NCI-H1105 (cell line): ENCODE measurements at places on chromosomes 11 and 22.

GRCh38 chr11:63874511-63874910 lies 35.6 kb downstream of the MARK2 start:
- no peak for DNase-seq

DNA sequence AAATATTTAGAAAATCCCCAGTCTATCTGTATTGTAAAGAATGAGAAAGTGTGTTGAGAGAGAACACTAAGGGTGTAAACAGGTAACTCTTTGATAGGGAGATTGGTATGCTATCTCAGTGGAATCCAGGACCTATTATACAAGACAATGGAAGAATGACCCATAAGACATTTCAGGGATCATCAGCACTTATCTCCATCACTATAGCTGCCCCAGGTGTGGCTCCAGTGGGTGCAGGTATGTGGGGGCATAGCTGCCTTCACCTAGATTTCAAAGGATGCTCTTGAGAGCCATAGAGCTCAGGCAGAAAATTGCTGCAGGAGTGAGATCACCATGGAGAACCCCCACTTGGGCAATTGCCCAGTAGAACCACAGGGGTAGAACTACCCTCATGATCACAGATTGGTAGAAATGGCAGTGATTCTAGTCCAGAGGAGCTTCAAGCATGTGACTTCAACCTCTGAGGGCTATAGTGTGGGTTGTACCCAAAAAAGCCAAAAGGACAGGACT lies 252.3 kb upstream of the TBCEL start:
- no peak for DNase-seq

- DNase-seq, result no peak
Observed at GRCh38 chr11:115590254-115590653, 86.0 kb upstream of the CADM1 start.

DNA sequence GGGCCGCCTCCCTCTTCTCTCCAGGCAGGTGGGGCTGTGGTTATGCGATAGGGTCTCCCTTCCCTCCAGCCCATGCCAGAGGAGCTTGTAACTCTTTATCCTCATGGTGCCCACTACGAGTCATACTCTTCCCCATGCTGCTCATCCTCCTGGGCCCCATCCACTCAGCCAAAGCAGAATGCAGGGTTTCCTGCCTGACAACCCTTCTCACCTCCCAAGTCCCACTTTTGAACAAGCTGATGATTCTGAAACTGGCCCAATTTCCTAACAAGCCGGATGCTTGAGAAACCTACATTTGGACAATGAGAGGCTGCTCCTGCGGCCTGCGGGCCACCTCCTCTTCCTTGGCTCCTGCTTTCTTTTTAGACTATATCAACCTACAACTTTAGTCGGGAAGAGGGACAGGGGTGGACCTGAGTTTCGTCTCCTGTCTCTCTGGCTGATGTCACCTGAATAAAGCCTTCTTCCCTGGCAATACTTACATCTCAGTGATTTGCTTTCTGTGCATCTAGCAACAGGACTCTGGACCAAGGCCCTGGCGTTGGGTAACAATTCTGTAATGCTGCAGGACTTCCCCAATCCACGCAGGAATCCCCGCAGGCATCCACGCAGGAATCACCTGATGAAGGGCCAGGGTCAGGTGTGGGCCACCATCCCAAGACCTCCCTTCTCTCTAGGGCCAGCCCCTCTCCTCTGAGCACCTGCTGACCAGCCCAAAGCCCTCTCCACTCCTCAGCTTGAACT lies 1.5 kb upstream of the NDUFS8 start:
- no peak for DNase-seq

DNA sequence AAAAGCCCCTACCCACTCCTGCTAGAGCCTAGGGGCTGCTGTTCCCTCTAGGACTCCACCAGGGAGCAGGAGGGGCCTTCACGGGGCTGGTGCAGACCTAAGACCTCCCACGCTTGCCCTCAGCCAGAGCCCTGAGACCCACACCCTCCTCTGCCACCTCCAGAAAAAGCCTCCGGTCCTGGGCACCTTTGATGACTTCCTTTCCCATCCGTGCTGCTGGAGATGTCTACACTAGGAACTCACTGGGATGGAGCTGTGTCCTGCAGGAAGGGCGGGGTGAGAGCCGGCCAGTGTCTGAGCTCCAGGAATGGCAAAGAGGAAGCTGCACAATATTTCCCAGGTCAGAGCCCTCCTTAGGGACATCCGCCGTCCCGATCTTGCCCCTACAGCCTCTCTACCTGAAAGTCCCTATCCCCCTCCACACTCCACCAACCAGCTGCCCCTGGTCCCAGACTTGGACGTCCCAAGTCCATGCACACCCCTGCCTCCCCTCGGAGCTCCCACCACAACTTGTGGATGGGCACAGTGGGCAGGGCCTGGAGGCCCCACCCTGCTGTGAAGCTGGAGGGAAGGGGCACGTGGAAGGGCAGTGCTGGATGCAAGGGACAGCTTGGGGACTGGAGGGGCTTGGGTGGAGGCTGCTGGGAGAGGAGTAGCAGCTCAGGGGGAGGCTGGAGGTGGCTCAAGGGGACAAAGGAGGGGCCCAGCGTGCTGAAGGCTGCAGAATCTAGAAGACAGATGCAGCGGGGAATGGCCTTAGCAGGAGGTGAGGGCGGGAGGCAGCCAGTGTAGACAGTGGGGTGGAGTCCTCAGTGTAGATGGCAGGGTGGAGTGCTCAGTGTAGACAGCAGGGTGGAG lies 13.5 kb upstream of the LRP5 start:
- no peak for DNase-seq

DNA sequence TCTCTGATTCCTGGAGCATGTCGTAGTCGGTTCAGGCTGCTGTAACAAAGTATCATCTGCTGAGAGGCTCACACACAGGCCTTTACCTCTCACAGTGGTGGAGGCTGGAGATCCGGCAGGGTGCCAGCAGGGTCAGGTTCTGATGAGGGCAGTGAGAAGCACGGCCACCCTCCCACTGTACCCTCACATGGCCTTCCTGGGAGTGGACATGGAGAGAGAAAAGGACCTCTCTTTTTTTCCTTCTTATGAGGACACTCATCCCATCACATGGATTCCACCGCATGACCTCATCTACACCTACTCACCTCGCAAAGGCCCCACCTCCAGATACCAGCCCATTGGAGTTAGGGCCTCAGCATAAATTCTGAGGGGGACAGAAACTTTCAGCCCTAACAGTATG lies 99.5 kb downstream of the BCR start:
- no peak for DNase-seq

DNA sequence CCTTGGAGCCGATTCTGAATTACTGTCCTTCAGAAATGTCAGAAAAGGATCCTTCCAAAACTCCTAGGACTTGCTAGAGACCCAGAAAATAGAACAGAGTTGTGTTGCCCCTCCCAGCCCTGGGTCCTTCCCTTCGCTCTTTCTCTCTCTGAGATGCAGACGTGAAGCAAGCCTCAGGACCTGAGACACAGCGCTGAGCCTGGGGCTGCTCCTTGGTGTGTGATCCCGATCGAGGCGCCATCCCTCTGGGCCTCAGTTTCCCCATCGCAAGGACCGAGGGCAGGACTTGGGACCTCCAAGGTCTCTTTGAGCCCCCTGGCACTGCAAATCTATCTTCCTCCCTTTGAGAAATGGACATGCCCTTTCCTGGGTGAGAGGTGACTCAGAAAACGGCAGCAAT lies 533.5 kb downstream of the TBC1D22A start:
- no peak for DNase-seq

- DNase-seq, result no peak
Observed at GRCh38 chr11:16603245-16603644, 135.2 kb upstream of the C11orf58 start.

DNA sequence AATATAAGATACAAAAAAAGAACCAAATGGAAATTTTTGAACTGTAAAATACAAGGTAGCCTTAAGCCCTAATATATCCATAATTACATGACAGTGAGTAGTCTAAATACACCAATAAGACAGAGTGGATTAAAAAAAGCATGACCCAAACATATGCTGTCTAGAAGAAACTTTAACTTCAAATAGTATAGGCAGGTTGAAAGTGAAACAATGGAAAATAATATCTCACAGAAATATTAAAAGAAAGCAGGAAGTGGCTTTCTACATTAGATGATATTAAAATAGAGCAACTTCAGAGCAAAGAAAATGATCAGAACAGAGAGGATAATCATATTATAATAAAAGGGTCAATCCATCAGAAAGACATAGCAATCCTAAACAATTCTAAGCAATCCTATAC lies 21.8 kb downstream of the DCUN1D5 start:
- DNase-seq, result no peak

DNA sequence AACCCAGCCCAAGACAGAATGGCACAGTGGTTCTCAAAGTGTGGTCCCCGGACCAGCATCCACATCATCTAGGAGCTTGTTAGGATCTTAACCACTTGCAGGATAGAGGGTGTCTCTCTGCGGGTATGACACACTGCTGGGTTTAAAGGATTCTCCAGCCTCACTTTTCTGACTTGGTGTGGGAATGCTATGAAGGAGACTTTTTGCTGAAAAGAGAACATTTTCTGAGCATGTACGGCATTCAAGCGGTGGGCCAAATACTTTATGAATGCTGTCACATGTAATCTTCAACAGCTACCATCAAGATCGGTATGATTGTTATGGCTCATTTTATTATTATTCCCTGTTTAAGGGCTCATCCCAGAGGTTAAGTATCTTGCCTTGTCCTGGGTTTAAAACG lies 1.8 kb upstream of the CD82 start:
- no peak for DNase-seq

GRCh38 chr11:100825626-100826025 lies 138.5 kb downstream of the ARHGAP42 start:
- no peak for DNase-seq

DNA sequence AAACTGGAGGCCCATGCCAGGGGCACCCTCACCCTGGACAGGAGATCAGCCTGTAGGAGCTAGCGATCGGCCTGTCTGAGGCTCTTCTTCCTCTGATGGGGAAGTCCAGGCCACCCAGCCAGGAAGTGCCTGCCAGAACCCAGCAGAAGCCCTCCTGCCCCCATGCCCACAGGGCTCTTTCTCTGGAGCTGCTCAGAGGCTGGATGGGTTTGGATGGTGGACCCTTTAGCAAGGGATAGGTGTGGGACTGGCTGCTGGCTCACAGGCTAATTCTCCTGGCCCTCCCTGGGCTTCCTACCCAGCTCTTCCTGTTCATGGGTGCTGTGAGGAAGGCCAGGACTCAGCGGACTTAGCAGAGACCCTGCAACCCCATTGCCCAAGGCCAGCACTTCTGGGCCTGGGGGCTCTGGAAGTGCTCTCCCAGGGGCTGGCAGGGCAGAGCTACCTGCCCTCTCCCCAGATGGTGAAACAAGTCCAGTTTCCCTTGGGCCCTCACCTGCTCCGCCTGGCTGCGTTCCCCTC lies 7.6 kb downstream of the FXYD2 start:
- no peak for DNase-seq

DNA sequence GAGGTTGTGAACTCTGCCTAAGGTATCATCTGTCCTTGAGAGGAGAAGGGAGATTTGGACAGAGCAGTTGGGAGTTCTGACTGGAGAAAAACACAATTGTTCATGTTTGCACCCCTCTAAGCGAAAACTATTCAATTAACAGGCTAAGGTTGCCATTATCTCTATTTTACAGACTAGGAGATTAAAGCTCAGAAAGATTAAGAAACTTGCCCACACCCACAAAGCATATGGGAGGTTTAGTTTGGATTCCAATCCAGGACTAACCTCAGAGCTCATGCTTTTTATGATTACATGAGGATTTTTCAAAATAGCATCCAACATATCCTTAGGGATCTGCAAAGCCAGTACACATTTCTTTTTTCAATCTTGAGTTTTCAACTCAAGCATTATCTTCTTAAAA lies 22.0 kb downstream of the GAB2 start:
- DNase-seq, result no peak

- no peak for DNase-seq
Observed at GRCh38 chr22:45869340-45869847, 107.6 kb downstream of the WNT7B start.

GRCh38 chr11:61890529-61891330 lies 615 bp downstream of the FADS3 start:
- no peak for DNase-seq

GRCh38 chr22:45465633-45466032 lies 37.0 kb upstream of the FBLN1 start:
- no peak for DNase-seq

- DNase-seq, result no peak
Observed at GRCh38 chr11:121012091-121012490, 11.8 kb upstream of the TBCEL start.

DNA sequence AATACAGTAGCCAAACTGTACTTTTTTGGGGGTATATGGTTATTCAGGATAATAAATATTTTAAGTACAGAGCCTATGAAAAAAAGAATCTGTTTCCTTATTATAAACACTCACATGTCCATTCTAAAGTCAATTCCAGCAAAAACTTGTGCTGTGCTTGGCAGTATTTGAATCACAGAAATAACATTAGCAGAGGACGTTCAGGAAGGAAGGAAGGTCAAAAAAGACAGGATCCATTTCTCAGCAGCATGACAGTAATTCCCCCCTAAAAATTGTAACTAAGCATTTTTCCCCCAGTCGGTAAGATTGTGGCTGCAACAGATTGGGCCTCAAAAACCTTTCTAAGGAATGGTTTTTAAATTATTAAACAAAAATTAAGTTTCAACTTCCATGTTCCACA lies 124.8 kb downstream of the ATG16L2 start:
- DNase-seq, result no peak

- DNase-seq, result no peak
Observed at GRCh38 chr11:115084231-115084630, 405.9 kb downstream of the NXPE2 start.

DNA sequence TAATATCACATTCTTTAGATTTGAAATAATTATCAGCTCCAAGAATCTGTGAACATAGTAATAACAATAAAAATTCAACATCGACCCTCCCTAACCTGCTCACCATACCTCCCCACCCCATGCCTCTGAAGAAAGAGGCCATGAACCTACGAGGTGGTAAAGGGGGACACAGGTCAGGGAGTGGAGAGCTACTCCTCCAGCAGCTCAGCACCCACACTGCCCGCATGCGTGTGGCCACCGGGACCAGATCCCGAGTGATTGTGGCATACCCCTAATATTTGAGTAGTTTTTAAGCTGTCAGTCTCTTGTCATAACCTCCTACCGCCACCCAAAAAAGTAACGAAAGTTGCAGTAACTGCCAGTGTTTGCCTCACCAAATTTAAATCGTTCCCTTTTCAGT lies 16.8 kb upstream of the ADSL start:
- DNase-seq, result no peak

DNA sequence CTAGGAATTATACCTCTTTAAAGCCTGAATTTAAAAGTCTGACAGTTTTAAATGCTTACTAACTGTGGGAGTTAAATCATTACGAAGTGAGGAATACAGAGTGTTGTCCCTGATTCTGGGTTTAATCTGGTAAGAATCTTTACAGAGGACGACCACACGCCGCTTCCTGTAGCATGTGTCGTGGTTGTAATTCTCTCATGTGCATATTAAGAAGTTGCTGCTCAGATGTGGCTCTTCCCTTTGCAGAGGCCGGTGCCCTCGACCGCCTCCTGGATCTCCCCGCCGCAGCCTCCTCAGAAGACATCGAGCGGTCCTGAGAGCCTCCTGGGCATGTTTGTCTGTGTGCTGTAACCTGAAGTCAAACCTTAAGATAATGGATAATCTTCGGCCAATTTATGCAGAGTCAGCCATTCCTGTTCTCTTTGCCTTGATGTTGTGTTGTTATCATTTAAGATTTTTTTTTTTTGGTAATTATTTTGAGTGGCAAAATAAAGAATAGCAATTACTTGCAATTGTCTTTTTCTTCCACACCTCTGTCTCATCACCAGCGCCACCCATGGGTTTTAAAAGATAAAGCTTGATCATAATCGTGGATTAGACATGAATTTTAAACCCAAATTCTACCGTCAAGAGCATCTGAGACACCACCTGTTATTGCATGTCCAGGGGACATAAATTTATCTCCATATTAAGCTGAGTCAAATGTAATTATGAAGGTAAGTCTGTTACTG lies 6.5 kb downstream of the GAL start:
- DNase-seq, result no peak
